ENCODE measurements at places on chromosomes 16 and 17.
A peak's percentile ranks its signal among the peaks of the same experiment; 100 is the strongest.

GRCh38 chr17:21815352-21816063, 123.2 kb downstream of the KCNJ18 start:
- no peak for DNase-seq

- DNase-seq, result no peak
Observed at GRCh38 chr17:61201211-61201610, 198.4 kb upstream of the TBX2 start.

GRCh38 chr17:80833952-80834892, 157.4 kb upstream of the CHMP6 start:
- no peak for DNase-seq

DNA sequence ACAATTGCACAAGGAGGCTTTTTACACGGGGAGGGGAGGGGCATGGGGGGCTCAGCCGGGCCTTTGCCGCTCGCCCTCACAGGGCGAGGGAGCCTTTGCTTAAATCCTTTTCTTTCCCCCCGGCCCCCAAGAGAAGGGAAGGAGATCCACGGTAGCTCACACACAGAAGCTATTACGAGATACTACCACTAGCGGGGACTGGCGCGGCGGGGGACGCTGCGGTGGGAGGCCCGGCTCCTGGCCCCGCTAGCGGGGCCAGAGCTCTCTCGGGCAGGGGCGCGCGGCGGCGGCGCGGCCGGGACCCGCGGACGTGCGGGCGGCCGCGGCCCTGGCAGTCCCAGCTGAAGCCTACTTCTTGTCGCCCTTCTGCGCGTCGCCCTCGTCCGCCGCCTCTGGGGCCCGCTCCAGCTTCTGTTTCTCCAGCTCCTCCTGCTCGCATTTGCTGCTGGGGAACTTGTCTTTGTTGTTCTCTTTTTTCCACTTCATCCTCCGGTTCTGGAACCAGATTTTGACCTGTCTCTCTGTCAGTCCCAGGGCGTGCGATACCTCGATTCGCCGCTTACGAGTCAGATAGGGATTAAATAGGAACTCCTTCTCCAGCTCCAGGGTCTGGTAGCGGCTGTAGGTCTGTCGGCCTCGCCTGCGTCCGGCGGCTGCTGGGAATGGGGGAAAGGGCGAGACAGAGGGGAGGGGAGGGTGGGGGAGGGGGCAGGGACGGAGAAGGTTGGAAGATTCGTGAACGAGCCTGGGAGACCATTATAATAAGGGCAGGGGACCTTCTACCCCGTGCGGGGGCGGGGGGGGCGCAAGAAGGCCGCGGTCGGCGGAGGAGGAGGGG, 2.0 kb downstream of the HOXB8 start:
- peak; percentile 69 for DNase-seq

DNA sequence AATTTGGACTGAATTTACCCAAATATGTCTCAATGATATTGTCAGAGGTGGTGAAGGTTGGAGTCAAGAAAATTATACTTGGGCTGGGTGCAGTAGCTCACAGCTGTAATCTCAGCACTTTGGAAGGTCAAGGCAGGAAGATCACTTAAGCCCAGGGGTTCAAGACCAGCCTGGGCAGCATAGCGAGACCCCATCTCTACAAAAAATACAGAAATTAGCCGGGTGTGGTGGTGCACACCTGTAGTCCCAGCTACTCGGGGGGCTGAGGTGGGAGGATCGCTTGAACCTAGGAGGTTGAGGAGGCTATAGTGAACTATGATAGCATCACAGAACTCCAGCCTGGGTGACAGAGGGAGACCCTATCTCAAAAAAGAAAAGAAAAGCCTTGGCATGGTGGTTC, 40.9 kb downstream of the LAT start:
- no peak for DNase-seq

- no peak for DNase-seq
Observed at GRCh38 chr17:50211249-50212120, 10.1 kb upstream of the COL1A1 start.

DNA sequence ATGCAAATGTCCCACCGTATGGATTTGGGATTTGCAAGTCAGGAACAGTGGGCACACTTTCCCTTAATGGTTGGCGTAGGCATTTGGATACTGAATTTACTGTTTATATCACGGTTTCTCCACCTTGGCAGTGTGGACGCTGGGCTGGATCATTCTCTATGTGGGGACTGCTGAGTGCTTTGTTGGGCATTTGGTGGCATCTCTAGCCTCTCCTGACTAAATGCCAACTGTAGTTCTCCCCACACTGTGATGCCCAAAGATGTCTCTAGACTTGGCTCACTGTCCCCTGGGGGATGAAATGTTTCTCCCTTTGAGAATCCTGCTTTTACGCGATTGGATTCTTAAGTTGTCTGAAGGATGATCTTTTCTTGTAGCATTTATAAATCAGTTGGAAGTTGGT, 49.0 kb downstream of the RBFOX1 start:
- DNase-seq, result no peak

DNA sequence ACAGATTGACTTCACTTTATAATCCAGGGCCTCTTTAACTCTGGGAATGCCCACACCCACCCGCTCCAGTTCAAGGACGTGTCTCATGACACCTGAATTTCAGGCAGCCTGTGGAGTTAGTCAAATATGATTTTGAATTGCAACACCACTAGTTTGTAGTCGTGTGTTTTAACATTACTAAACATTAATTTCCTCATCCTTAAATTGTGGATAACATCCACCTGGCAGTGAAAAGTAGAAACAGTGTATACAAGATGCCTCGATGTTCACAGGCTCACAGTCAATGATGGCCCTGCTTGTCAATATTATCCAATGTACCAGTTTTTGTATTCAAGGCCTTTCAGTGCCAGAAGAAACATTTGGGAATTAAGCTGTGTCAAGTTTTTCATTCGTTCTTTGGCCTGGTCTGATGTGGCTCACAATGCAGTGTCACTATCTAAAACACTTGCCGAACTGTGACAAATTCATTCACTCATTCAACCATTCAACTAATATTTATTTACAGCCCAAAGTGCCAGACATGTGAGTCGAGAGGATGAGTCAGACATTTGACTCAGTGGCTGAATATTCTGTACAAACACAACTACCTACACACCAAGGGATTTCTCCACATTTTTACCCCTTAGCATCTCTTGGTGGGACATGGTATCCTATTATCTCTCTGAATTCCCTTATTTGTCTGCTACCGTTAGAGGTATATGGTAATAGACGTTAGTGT, 1.4 kb downstream of the MEIOB start:
- no peak for DNase-seq

- DNase-seq, result peak; percentile 86
Observed at GRCh38 chr17:68195667-68196393, 52.0 kb upstream of the AMZ2 start.

DNA sequence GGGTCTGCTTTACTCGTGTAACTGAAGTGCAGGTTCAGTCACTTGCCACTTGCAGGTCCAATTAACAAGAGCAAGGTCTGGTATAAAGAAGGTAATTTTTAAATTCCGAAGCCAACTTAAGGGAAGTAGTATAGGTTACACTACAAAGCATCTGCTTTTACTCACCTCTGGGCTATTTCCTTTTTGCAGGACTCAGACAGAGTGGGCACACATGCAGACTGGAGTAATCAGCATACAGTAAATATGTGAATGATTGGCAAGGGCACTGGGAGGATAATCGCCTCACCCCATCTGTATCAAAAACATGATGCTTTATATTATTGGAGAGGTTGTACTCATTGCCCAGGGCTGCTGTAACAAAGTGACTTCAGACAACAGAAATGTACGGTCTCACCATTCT, 160.1 kb upstream of the CDH5 start:
- DNase-seq, result no peak

DNA sequence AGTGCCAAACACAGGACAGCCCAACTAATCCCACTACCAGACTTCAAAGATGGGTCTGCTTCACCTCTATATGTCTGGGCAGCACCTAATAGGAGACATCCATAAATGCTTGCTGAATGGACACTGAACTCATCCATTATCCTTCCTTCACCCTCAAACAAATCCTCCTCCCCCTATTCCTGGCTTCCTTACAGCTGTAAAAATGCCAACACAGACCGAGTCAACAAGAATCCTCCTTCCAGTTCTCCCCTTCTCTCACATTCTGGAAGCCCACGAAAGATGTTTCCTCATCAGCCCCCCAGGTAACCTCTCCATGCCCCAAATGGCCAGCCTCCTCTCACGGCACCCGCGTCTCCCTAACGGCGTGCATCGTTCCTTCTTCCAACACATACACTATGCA, 12.3 kb downstream of the PELP1 start:
- DNase-seq, result no peak

DNA sequence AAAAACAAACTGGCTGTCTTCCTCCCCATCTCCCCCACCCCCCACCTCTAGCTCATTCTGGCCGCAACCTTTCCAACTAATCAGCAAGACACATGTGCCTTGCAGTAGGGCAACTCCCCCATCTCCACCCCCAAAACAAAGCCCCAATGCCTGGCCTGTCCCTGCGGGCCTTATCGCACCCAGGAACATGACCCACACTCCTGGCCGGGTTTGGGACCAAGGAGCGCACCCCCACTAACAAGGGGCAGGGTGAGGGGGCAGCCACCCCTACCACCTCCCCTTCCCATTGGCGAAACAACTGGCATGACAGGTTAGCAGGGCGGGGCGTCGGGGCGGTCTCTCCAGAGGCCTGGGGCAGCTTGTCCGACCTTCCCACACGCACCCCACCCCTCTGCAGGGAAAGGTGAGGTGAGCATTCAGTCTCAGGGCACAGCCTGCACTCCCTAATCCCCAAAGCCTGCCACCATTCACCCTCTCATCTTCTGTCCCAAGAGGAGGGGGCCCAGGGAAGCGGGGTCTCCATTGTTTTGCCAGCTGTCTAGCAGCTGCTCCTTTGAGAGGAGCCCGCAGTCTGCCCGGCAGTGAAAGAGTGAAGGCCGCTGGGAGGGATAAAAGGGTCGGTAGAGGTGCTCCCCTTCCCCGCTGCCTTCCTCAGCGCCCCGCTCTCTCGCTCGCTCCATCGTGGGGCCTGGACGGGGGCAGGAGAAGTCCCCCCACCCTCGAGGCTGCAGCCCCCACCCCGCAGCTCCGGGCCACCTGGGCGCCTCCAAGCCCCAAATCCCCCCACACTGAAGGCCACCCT, 765 bp downstream of the MYO18A start:
- no peak for DNase-seq

- DNase-seq, result no peak
Observed at GRCh38 chr17:83119987-83120864, 40.8 kb downstream of the METRNL start.

- no peak for DNase-seq
Observed at GRCh38 chr17:11170881-11171280, 70.1 kb upstream of the SHISA6 start.

DNA sequence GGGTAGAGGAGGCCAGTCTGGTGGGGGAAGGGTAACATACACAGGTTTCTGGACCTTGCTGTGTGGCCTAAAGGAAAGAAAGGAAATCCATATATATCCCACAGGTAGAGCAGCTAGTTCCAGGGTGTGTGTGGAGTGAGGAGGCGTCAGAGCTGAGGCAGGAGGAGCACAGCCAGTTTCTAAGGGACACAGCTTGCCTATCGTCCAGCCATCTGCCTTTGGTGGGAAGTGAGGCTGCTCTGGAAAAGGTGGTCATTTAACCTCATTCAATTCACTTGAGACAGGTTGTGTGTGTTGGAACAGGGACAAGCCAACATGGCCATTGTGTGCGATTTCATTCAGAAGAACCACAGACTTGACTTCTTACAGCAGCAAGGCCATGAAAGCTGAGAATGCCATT, 36.9 kb upstream of the ERN1 start:
- no peak for DNase-seq

GRCh38 chr17:82012640-82013295, 9.9 kb downstream of the CENPX start:
- DNase-seq, result no peak

DNA sequence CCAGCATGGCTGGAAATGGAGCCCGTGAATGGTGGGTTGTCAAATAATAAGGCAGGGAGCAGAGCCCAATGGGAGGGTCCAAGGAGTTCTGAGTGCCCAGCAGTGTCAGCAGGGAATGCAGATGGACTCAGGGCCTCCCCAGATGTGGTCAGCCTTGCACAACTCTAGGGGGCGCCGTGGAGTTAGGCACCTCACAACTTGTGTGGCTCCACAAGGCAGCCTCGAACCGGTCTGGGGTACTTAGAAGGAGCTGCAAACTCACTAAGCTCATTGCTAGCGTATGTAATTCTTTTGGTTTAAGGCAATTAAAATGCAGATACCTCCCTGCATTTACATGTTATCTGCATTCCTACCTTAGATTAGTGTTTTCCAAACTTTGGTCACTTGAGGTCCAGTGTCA, 18.1 kb downstream of the IRF8 start:
- DNase-seq, result peak; percentile 49

DNA sequence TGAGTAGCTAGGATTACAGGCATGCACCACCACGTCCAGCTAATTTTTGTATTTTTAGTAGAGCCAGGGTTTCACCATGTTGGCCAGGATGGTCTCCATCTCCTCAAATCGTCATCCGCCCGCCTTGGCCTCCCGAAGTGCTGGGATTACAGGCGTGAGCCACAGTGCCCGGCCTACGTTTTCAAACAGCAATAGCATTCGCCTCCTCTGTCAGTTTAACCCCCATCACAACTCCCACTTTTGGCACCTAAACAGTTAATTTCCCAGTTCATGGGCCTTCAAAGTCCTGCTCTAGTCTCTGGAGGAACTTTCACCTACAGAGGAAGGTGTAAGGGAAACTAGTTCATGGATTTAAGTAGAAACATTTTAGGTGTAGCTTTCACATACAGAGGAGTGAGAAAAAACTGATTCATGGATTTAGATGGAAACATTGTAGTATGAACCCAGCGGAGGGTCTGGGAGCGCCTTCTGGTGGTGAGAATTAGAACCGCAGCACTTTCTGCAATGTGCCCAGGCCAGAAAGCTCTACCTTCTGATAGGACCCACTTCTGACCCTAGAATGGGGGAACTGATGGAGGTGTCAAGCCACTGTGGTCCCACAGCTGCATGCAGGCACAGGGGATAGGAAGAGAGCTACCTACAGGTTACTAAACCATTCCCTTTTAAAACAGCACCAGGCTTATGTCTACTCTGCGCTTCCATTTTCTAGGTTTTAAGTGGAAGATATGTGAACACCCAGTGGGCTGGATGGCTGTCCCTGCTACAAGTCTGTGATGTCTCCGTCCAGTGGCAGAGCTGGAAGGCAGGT, 12.0 kb upstream of the MEOX1 start:
- DNase-seq, result peak; percentile 85

GRCh38 chr17:16435925-16436886, 20.8 kb downstream of the TRPV2 start:
- no peak for DNase-seq

DNA sequence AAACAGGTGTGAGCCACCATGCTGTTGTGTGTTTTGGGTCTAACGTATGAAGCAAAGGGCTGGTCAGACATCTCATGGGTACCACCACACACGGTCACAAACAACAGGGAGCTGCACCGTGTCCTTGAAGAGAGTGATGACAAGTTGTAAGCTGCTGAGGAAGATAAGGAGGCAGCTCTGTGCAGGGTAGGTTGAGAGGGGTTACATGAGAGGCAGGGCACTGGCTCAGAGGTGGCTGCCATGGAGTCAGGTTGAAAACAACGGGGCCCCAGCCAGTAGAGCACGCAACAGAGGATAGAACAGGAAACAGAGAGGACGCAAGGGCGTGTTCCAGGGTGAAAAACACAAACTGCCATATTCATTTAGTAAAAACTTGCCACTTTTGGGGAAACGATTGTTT, 52.2 kb downstream of the TRARG1 start:
- no peak for DNase-seq

All from posterior cingulate gyrus (tissue), 11 donors.